ENCODE measurements at places on chromosomes 2 and 18.
A peak's percentile ranks its signal among the peaks of the same experiment; 100 is the strongest.

DNA sequence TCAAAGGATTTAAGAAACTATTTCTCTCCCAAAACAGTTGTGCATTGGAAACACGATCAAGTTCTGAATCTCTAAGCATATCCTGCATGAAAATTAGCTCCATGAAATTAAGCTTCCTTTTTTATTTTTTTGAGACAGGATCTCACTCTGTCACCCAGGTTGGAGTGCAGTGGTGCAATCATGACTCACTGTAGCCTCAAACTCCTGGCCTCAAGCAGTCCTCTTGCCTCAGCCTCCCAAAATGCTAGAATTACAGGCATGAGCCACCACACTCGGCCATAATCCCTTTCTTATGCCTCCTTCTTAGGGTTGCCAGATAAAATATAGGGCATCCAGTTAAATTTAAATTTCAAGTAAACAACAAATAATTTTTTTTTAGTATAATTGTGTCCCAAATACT, 124.4 kb downstream of the ARL4C start:
- no peak for DNase-seq

DNA sequence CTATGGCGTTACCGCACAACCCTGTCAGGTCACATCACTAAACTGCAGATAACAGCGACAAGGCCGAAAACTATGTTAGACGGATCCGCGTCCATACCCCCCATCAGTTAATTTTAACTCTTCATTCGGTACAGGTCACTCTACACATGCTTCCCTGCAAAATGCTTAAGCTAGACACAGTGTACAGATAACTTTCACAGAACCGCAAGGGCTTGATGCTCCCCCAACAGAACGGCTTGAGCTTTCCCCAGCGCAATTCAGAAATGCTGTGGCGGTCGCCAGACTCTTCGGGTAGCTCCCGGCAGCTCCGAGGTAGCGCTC, 283 bp upstream of the RBBP8 start:
- no peak for DNase-seq

GRCh38 chr18:61736133-61736532, 156.7 kb downstream of the RNF152 start:
- no peak for DNase-seq

GRCh38 chr18:3260995-3261372, 949 bp upstream of the MYL12B start:
- no peak for DNase-seq

DNA sequence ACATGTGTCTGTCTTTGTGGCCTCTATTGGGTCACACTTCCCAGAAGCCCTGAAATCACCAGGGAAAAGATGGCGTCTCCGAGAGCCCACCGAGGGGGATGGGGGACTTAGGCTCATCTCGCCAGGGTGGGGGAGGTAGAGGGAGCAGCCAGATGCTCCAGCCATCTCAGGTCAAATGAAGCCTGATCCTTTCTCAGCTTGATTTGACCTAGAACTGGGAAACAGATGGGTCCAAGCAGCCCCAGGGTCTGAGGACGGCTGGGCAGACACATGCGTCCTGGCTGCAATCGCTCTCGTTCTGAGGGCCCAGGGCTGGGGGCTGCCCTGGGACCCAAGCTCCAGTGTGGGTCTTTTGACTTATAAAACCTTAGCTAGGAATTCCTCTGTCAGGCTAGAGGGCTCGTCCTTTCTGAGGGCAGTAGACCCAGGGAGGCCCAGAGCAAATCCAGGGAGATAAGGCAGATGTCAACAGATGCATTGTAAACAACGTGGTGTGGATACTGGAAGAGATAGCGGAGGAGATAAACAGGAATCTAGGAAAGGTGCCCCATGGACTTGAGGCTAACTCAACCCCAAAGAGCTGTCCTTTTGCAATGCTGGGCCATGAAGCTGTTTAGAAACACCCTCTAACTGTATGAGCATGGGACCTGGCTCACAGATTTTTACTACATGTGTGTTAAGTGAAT, 127.7 kb downstream of the MYCN start:
- no peak for DNase-seq

DNA sequence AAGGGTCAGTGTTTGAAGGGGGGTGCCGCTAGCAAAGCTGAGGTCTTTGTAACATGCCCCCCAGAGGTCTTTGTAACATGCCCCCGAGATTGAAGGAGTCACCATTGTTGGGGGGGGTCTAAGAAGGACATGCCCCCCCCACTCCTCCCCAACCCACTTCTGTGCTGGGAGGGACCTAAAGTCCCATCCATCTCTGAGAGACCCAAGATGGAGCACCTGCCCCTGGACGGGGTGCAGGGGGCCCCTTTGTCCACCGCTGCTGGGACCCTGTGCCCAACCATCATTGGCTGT, 5.9 kb upstream of the ASIC4 start:
- no peak for DNase-seq

DNA sequence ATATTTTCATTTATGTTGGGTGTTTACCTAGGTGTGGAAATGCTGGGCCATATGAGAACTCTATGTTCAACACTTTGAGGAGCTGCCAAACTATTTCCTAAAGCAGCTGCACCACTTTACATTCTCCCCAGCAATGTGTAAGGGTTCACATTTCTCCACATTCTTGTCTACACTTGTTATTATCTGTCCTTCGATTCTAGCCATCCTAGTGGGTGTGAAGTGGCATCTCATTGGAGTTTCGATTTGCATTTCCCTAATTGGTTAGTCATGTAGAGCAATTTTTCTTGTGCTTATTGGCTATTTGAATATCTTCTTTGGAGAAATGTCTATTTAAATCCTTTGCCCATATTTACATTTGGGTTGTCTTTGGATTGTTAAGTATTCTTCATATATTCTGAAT, 21.9 kb downstream of the RNF144A start:
- no peak for DNase-seq

- DNase-seq: no peak
Observed at GRCh38 chr18:36895606-36896005, 66.7 kb downstream of the KIAA1328 start.

DNA sequence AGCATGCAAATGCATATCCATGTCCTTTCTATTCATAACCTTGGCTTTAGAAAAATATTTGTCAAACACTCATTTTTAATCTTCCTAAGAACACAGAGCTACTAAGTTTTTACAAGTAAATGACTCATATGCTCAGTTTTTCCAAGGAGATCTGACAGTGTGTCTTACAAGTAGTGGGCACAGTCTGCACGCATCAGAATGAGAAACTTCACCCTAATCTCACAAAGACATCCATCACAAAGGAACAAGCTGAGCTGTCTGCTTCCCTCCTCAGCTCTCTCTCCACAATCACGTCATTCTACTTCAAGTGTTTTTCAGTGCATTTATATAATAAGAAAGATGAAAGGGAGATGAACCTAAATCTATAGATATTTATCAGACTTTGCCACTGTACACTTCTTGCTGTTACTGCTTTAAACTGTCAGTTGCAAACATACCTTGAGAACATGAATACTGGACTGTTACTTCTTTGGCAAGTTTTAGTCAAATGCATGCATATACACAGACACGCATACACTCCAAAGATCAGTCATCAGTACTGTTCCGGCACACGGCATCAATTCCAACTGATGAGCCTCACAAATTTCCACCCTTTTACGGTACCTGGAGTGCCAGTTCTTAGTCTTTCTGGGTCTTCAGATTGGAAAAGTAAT, 75.7 kb downstream of the RBMS1 start:
- DNase-seq: peak; percentile 45

GRCh38 chr2:128319631-128320191, 1.0 kb upstream of the HS6ST1 start:
- no peak for DNase-seq

GRCh38 chr2:114543236-114543766, 100.9 kb downstream of the DPP10 start:
- peak; percentile 11 for DNase-seq

GRCh38 chr18:8705238-8705960, at the start of gene MTCL1:
MTCL1 (plus strand) TSS chr18:8705556; CDS start chr18:8705661, 105 bp downstream.
- peak; percentile 91 for DNase-seq

GRCh38 chr2:121002597-121002996, 266.9 kb downstream of the GLI2 start:
- no peak for DNase-seq
